ENCODE measurements at places on chromosomes 2 and 18. TPM values are rescaled to one million over a fixed set of nuclear protein-coding genes. Genes with fewer than 3 reads are reported as not detected.

The KIAA1328 gene
- 7.6 TPM for total RNA-seq

The ACVR1C gene
- 0.98 TPM for total RNA-seq

The SERPINB5 gene
- not detected for total RNA-seq

The TUBB8B gene
- not detected for total RNA-seq

The C2orf92 gene
- total RNA-seq, result 16.9 TPM

The NAPG gene
- 38.7 TPM for total RNA-seq

The GAREM2 gene
- 7.9 TPM for total RNA-seq

The CCDC102B gene
- 1.1 TPM for total RNA-seq

The ABCA12 gene
- not detected for total RNA-seq
